ENCODE measurements at places on chromosomes 12 and 14. TPM values are rescaled to one million over a fixed set of nuclear protein-coding genes. Genes with fewer than 3 reads are reported as not detected.

Gene GSKIP
- total RNA-seq = 48.4 TPM

DNA sequence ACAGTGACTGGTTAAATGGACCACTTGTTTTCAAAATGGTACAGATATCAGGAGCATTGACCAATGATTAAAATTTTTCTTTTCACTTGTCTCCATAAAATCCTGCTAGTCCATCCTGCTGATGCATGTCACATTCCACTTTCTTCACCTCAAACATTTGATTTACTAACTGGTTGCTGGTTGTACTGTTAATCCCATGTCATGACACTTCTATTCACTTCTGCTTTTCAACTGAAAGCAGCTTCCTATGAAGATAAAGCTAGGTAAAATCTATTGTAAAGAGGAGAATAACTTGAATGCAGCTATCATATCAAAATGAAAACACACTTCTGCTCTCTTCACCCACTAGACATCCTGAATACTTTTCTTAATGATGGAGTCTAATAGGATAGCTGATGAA is 149.6 kb upstream of the OTX2 start:
- no peak for DNase-seq

DNA sequence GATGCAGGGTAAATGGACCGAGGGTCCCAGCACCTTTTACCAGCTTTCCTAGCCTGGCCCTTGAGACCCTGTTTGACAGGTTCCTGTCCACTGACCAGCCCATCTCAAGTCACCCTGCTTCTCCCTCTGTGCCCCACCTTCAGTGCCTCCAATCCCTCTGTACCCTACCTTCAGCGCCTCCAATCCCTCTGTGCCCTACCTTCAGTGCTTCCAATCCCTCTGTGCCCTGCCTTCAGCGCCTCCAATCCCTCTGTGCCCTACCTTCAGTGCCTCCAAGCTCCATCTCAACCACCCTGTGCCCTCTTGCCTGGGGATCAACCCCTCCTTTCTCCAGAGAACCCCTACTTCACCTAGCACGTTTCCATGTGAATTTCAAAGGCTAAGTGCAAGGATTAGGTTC is 54.3 kb downstream of the ZFP36L1 start:
- DNase-seq = no peak

- no peak for DNase-seq
Measured at GRCh38 chr14:79972230-79972629, 239.1 kb downstream of the DIO2 start.

DNA sequence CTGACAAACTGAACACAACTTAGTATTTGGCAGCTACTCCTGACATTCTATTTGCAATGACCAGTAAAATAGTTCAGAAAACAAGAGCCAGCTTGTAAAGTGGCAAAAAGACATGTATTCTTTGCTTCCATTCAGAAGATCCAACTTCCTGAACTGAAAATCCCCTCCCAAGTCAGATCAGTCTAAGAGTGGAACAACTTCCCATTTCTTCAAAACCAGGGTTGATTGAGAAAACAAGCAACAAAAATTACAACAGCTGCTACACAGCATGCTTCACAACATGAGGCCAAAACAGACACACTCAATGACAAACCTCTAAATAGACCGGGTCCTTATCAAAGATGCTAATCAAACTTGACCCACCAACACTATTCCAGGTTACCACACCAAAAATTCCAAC is 40.3 kb downstream of the CIT start:
- DNase-seq = no peak

DNA sequence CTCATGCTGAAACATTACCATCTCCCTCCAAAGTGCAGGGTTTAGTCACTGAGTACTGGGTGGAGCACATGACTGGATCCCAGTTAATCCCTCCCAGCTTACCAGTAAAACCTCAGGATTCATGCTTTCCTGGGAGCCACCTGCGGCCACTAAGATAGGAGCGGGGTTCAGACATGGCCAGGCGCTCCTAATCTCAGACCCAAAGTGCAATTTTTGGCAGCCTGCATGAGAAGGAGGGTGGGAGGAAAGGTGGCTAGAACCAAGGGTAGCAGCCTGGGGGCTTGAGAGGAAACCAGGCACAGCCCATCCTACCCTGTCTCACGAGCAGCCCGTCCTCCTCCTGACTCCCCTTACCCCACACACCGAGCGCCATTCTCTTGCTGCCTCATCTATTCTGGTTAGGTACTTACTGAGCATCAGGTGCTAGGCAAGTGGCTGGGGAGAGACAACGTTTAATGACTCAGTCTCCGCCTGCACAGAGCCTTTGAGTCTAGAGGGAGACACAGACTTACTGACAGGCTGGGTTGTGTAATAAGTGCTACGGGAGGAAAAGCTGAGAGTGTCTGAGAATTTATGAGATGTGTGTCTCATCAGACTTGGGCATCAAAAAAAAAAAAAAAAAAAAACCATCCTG is 9.9 kb downstream of the GPRC5A start:
- DNase-seq = no peak

GRCh38 chr12:18552829-18553228 is 185.0 kb downstream of the PLCZ1 start:
- DNase-seq = no peak

DNA sequence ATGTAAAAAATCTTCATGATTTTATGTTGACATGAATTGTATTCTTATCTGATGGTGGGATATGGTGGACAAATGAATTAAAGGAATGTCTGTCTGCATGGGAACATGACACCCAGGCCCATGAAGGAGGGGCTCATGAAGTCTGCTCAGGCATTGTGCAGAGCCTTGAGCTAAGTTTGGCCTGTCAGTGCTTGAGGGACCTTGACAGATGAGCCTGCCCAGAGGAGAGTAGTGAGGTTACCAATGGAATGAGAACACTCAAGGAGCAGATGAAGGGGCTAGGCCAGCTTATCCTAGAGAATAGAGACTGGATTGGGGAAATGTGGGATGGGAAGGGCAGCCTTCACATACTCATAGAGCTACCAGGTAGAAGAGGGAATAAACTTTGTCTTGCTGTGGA is 68.8 kb downstream of the TMX1 start:
- no peak for DNase-seq
